ENCODE measurements at places on chromosomes 5 and 9.
A peak's percentile ranks its signal among the peaks of the same experiment; 100 is the strongest.

- no peak for DNase-seq
Measured at GRCh38 chr9:129145841-129146292, 32.2 kb downstream of the IER5L start.

DNA sequence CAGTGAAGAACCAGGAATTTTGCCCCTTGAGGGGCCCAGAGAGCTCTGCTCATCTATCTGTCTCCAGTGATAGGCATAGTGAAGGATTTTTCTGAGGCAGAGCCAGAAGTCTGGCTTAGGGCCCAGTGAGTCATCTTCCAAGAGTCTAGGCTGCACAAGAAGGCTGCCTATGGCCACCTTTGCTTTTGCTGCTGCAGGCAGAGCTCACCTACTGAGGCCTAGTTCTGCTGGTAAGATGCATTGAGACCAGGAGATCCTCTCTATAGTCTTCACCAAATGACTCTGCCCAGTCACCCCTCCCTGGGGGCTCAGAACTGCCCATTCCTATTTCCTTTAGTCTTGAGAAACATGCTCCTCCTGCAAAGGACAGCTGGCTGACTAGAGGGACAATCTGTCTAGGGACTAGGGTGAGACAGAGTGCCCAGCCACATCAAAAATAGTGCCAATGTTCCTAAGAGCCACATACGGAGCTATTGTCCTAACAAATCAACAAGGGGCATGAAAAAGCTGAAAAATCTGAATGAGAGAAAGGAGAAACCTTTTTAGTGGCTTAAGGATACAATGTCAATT, 40.3 kb upstream of the CDKN2AIPNL start:
- peak; percentile 55 for DNase-seq

DNA sequence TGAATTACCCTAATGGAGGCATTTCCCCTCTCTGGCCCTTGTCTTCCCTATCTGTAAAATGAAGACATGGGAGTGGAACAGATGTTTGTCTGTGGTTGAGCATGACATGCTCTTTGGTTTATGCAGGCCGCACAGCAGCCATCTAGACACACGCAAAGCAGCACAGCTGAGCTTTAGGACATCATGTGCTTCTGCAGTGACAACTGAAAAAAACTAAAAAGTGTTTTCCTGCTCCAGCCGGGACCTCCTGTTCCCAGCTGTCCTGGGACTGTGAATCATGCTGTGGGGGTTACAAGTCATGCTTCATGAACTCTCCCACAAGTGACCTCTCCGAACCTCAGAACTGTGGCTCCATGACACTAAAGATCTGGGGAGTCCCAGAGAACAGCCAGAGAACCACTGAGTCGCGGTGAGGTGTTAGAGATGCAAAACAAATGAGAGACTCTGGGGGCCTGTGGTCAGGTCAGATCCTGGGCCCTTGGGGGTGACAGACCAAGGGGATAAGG, 1.7 kb downstream of the SMIM3 start:
- DNase-seq: peak; percentile 59

DNA sequence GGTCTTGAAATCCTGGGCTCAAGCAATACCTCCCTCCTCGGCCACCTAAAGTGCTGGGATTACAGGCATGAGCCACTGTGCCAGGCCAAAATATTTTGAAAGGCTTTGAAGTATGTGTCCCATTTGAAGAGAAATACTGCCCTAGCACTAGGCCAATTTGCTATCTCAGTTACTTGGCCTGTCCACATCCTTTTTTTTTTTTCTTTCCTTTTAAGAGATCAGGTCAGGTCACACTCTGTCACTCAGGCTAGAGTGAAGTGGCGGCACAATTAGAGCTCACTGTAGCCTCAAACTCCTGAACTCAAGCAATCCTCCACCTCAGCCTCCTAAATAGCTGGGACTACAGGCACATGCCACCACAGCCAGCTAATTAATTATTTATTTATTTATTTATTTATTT, 84.2 kb downstream of the NR6A1 start:
- no peak for DNase-seq

DNA sequence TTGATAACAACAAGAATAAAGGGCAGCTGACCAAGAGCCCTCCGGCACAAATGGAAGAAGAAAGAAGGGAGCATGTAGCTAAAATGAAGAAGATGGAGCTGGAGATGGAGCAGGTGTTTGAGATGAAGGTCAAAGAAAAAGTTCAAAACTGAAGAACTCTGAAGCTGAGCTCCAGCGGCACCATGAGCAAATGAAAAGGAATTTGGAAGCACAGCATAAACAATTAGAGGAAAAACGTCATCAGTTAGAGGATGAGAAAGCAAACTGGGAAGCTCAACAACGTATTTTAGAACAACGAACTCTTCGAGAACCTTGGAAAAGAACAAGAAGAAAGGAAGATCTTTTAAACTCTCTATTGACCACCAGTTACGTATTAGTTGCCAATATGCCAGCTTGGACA, 100.9 kb downstream of the GABBR2 start:
- DNase-seq: no peak

All from transverse colon (tissue), 4 donors.